ENCODE measurements at places on chromosomes 2 and 18.
A peak's percentile ranks its signal among the peaks of the same experiment; 100 is the strongest.

GRCh38 chr18:63320123-63320974 is 780 bp upstream of the BCL2 start:
- no peak for DNase-seq

DNA sequence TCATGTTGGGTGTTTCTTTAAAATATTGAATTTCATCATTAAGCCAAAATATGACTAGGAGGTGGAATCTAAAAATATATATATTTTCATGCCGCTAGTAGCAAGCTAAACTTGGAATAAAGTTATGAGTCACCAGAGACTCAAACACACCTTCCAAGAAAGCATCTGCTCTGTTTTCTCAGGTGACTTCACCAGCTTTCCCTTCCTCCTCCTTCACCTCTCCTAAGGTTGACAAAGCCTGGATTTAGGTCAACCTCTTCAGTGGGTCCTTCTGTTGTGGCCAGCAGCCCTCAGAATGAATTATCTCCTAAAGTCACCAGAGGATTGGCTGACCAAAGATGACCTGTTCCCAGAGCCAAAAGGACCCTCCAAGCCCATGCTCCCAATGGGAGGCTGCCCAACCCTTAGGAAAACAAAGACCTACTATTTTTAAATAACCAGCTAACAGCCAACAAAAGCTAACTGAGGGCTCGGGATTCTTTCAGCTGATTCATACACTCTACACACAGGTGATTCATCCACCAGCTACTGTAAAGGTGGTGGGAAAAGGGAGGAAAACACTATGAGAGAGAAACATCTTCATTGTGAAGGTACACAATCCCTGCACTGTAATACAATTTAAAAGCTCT is 113.9 kb downstream of the MYO5B start:
- no peak for DNase-seq

GRCh38 chr2:195319112-195319460 is 337.9 kb upstream of the SLC39A10 start:
- no peak for DNase-seq

DNA sequence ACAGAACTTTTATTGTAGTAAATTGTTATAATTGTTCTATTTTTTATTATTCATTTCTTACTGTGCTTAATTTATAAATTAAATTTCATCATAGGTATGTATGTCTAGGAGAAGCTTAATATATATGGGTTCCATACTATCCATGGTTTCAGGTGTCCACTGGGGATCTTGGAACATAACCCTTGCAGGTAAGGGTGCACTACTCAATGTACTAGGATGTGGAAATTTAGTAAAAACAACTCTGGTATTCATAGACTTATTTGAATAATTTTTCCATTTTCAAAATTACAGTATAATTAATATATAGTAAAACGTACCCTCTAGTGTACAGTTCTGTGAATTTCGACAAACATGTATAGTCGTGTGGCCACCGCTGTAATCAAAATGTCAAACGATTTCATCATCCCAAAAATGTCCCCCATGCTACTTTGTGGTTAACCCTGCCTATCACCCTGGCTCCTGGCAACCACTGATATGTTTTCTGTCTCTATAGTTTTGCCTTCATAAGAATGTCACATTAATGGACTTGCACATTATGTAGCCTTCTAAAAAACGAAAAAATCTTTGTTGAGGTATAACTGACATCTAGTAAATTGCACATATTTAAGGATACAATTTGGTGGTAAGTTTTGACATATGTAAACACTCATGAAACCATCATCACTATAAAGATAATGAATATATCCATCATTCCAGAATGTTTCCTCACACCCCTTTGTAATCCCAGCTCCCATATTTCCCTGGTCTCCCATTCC is 45.7 kb downstream of the ARL5A start:
- no peak for DNase-seq

DNA sequence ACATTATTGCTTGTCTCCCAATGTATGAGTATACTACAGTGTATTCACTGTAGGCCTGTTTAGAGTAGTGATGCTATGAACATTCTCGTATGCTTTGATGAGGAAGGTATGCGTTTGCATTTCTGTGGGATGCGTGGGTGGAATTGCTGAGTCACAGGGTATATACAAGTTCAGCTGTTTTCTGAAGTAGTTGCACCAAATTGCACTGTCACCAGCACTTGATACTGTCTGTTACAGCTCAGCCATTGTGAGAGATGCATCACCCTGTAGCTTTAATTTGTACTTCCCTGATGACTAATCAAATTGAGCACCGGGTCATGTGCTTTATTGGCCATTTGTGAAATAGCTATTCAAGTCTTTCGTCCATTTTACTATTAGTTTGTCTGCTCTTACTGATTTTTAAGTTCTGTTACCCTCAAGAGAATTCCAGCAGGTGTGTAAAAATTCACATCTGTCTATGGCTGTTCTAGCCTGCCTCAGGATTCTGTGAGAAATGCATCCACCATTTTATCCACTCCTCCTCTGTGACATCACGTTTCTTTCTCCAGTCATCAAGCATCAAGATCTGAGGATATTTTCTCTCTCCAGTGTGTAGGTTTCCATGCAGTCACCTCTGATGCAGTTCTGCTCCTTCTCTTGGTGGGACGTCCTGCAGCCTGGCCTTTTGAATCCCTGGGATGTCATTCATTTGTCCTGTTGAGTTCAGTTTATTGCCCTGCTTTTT is 72.5 kb downstream of the DGKD start:
- DNase-seq = peak; percentile 71

GRCh38 chr2:172090044-172090961 is 5.0 kb downstream of the DLX1 start:
- no peak for DNase-seq

Data from HFF-Myc (cell line).